ENCODE measurements at places on chromosomes 12 and 14. TPM values are rescaled to one million over a fixed set of nuclear protein-coding genes. Genes with fewer than 3 reads are reported as not detected.

Gene SLC25A47
- not detected for total RNA-seq

Gene SLC4A8
- total RNA-seq, result 8.2 TPM

Gene LHX5
- total RNA-seq, result not detected

Gene BBOF1
- total RNA-seq, result 5.9 TPM

Gene SPTB
- 0.22 TPM for total RNA-seq

Gene ALKBH1
- 9.8 TPM for total RNA-seq

Gene MANSC4
- total RNA-seq, result not detected

Gene DBX2
- total RNA-seq, result not detected

Gene SH2B3
- 148 TPM for total RNA-seq

Gene PHETA1
- total RNA-seq, result 5.9 TPM

Gene PLXNC1
- total RNA-seq, result 12.3 TPM

Gene FKBP4
- 25.8 TPM for total RNA-seq

Gene RNF212B
- total RNA-seq, result not detected

Gene CCDC177
- not detected for total RNA-seq

Gene PLA2G1B
- not detected for total RNA-seq

Gene PDE3A
- 1.1 TPM for total RNA-seq

Gene FGF23
- total RNA-seq, result not detected

Gene VCPKMT
- total RNA-seq, result 7.3 TPM

Gene SLC17A8
- not detected for total RNA-seq

Gene SMCO3
- not detected for total RNA-seq

Gene COX8C
- not detected for total RNA-seq

Gene WBP11
- total RNA-seq, result 24.2 TPM

Gene C12orf50
- not detected for total RNA-seq

Gene FGF6
- not detected for total RNA-seq

Gene LRP1-AS
- total RNA-seq, result not detected

Gene RNU4-1
- under 0.01 TPM for total RNA-seq

Gene MORN3
- 1.5 TPM for total RNA-seq
